ENCODE measurements at places on chromosomes 12 and 14. TPM values are rescaled to one million over a fixed set of nuclear protein-coding genes. Genes with fewer than 3 reads are reported as not detected.

- peaks cover 1% of the 10 kb centered on the region for H3K36me3 ChIP-seq
- H3K4me3 ChIP-seq = no peak overlapping the region
- H3K27me3 ChIP-seq = no peaks in the 10 kb centered on the region
- H3K27ac ChIP-seq = no peak overlapping the region
Measured at GRCh38 chr14:71267007-71267513, 359.8 kb downstream of the PCNX1 start.

DNA sequence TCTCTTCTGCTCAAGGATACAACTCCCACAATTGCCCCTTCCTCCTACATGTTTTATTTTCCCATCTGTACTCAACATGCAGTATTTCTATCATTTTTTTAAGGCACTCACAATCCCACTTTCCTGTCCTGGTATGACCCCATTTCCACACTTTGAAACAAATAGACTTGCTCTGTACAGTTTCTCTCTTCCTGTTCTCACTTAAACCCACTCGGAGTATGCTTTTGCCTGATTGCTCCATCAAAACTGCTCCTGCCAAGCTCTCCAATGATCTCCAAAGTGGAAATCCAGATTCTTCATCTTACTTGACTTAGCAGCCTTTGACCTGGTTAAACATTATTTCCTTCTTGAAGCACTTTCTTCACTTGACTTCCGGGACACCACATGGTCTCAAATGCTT is 384.5 kb downstream of the SEC23A start:
- no peaks in the 10 kb centered on the region for H3K36me3 ChIP-seq
- DNase-seq = no peak
- H3K27me3 ChIP-seq = peaks cover 3% of the 10 kb centered on the region

DNA sequence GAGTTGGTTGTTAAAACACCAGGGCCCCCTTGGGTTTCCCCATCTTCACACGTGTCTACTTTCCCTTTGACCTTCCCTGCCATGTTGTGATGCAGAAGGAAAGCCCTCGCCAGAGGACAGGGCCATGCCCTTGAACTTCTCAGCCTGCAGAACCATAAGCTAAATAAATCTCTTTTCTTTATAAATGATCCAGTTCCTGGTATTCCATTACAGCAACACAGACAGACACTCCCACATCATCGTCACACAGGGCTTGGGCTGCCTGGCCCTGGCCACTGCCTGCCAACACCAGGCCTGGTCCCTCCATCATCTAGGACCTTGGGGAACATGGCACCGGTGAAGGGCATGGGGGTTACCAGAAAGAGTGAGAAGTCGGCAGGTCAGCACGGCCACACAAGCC is 84.8 kb downstream of the DPF3 start:
- H3K4me1 ChIP-seq = no peaks in the 10 kb centered on the region
- no peaks in the 10 kb centered on the region for H3K36me3 ChIP-seq
- DNase-seq = no peak
- H3K27ac ChIP-seq = no peak overlapping the region
- no peak overlapping the region for H3K4me3 ChIP-seq

DNA sequence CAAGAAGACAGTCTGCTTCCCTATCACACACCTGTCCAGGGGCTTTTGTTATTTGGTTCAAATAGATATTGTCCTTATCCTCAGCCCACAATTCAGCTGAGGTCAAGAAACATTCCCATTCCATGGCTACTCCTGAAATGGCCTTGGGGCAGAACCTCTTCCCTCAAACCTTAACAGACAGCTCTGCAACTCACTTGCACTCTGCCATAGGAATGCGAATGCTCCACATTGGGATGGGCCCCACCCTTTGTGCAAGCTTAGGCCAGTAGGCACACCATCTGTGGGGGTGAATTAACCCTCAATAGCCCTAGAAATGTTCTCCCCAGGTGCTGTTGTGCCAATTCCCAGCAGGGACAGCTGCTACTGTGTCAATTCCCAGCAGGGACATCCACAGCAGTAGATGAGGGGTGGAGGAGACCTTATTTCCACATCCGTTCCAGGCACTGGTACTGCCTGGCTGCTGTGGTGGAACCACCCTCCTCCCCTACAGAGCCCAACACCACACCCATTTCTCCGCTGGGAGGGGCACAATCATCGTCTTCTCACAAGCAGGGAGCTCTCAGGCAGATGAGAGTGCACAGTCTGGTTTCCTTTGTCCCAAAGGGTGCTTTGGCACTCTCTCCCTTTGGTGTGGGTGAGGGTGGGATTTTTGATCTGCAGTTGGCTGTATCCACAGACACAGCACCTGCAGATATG is 42.3 kb upstream of the GLIPR1 start:
- no peak overlapping the region for H3K4me3 ChIP-seq
- H3K27ac ChIP-seq = no peak overlapping the region
- H3K36me3 ChIP-seq = no peaks in the 10 kb centered on the region
- H3K27me3 ChIP-seq = no peaks in the 10 kb centered on the region

DNA sequence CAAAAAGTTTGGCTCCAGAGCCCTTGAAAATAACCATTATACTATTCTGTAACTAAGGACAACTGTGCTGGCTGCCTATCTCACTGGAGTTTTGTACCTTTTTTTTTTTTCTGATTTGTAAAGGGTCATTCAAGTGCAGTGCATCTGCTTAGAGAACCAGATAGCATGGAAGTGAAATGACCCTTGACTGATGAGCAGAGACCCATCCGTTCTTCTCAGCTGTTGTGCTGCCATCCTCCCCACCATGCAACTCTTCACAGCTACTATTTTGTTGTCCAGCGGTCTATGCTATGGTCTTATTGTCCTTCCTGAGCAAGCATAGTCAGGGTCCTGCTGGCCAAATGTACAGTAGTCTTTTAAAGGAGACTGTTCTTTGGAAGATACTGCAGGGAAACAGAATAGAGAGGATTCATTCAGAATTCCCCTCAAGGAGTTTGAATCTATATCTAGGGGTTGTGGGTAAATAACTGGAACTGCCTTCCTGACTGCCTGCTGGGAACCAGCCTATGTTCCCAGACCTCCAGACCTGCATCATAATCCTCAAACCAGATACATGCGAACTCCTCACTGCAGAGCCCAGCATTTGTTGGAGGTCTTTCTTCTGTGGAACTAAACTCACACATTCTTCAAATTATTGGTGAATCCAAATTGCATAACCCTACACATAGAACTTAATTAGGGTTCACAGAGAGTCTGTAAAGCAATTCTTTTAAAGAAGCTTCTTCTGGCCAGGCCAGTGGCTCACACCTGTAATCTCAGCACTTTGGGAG is 41.1 kb downstream of the GPR19 start:
- H3K4me3 ChIP-seq = no peak overlapping the region
- DNase-seq = no peak
- H3K27me3 ChIP-seq = no peaks in the 10 kb centered on the region
- peaks cover 5% of the 10 kb centered on the region for H3K4me1 ChIP-seq

DNA sequence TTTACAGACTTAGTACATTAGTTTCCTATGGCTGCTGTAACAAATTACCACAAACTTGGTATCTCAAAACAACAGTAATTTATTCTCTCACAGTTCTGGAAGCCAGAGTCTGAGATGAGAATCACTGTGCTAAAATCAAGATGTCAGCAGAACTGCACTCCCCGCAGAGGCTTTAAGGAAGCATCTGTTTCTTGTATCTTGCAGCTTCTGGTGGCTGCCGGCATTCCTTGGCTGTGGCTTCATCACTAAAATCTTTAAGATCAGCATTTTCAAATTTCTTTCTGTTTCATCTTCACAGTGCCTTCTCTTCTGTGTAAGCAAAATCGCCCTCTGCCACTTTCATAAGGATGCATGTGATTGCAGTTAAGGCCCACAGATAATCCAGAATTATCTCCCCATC is 9.4 kb downstream of the STON2 start:
- no peaks in the 10 kb centered on the region for H3K27me3 ChIP-seq
- no peak overlapping the region for H3K4me3 ChIP-seq
- H3K27ac ChIP-seq = no peak overlapping the region
- no peaks in the 10 kb centered on the region for H3K4me1 ChIP-seq
- H3K36me3 ChIP-seq = peaks cover 4% of the 10 kb centered on the region

XRCC3 gene
- total RNA-seq = 25.7 TPM

- H3K4me1 ChIP-seq = no peaks in the 10 kb centered on the region
- no peak for DNase-seq
- no peaks in the 10 kb centered on the region for H3K36me3 ChIP-seq
- no peak overlapping the region for H3K4me3 ChIP-seq
- peaks cover 16% of the 10 kb centered on the region for H3K27me3 ChIP-seq
- H3K27ac ChIP-seq = no peak overlapping the region
Measured at GRCh38 chr12:108980831-108981618, 39.8 kb downstream of the SVOP start.

- no peak overlapping the region for H3K27ac ChIP-seq
- H3K4me3 ChIP-seq = no peak overlapping the region
Measured at GRCh38 chr14:95488376-95489213, 27.9 kb downstream of the SYNE3 start.

DNA sequence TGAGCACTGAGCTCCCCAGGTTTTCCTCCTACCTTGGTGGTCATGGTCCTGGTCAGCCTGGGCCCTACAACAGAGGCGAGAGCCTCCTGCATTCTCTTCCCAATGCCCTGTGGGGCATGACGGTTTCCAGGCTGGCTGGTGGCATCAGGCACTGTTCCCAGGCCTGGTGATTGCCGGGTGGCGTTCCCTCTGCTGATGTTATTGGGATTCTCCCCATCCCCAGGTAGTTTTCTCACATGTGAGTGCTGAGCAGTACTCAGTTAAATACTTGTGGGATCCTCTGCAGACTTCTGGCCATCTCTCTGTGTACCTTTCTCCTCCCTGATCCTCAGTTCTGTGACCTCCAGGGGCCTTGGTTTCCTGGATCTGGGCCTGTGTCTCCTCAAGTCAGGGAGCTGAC is 15.8 kb downstream of the C1R start:
- H3K4me1 ChIP-seq = no peaks in the 10 kb centered on the region
- H3K27ac ChIP-seq = no peak overlapping the region
- no peak overlapping the region for H3K4me3 ChIP-seq
- H3K36me3 ChIP-seq = no peaks in the 10 kb centered on the region

- no peak overlapping the region for H3K4me3 ChIP-seq
- no peak for DNase-seq
- H3K27me3 ChIP-seq = no peaks in the 10 kb centered on the region
- peak overlapping the region; percentile 95 for H3K27ac ChIP-seq
- H3K4me1 ChIP-seq = peaks cover 61% of the 10 kb centered on the region
Measured at GRCh38 chr14:100840286-100841065, 14.6 kb downstream of the MEG3 start.

- DNase-seq = no peak
- H3K27me3 ChIP-seq = no peaks in the 10 kb centered on the region
- no peak overlapping the region for H3K27ac ChIP-seq
- H3K4me3 ChIP-seq = no peak overlapping the region
- no peaks in the 10 kb centered on the region for H3K36me3 ChIP-seq
Measured at GRCh38 chr12:118311666-118312065, 61.0 kb downstream of the TAOK3 start.

GRCh38 chr12:63151623-63152320 is 771 bp upstream of the AVPR1A start:
- no peak overlapping the region for H3K27ac ChIP-seq
- no peaks in the 10 kb centered on the region for H3K36me3 ChIP-seq
- DNase-seq = peak; percentile 34
- peak overlapping the region; percentile 60 for H3K4me3 ChIP-seq
- peaks cover 12% of the 10 kb centered on the region for H3K4me1 ChIP-seq

DNA sequence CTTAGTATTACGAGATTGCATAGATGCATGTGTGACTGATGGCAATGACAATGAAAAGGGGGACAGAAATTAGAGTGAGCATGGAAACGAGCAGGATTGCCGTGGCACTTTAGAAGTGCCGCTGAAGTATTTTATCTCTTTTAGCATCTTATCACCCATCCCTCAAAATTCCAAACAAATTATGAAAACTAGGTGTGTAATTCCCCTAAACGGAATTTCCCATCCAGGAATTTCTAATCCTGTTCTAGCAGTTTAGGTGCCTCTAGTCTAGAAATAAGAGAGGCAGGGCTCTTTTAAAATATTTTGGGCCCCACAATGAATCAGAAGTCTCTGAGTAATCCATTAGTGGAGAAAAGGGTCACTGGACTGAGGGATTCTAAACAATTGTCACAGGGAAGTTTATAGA is 947 bp downstream of the TMEM52B start:
- DNase-seq = no peak
- H3K4me1 ChIP-seq = peaks cover 9% of the 10 kb centered on the region
- no peaks in the 10 kb centered on the region for H3K36me3 ChIP-seq
- no peak overlapping the region for H3K27ac ChIP-seq
- H3K4me3 ChIP-seq = no peak overlapping the region

DNA sequence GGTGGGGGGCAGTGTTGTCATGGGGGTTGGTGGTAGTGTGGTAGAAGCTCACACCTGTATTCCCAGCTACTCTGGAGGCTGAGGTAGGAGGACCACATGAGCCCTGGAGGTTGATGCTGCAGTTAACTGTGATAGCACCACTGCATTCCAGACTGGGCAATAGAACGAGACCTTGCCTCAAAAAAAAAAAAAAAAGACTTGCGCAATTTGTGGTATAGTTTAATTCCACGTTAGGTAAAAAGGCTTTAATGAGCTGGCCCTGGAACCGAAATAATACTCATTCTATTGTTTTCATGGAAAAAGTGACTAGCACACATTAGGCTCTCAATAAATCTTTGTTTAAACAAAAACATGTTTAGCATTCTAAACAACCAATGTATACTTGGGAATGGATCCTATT is 25.4 kb upstream of the NAP1L1 start:
- no peaks in the 10 kb centered on the region for H3K36me3 ChIP-seq
- H3K27ac ChIP-seq = no peak overlapping the region
- no peaks in the 10 kb centered on the region for H3K27me3 ChIP-seq
- DNase-seq = no peak

EXD2 gene
- 44.2 TPM for total RNA-seq

DNA sequence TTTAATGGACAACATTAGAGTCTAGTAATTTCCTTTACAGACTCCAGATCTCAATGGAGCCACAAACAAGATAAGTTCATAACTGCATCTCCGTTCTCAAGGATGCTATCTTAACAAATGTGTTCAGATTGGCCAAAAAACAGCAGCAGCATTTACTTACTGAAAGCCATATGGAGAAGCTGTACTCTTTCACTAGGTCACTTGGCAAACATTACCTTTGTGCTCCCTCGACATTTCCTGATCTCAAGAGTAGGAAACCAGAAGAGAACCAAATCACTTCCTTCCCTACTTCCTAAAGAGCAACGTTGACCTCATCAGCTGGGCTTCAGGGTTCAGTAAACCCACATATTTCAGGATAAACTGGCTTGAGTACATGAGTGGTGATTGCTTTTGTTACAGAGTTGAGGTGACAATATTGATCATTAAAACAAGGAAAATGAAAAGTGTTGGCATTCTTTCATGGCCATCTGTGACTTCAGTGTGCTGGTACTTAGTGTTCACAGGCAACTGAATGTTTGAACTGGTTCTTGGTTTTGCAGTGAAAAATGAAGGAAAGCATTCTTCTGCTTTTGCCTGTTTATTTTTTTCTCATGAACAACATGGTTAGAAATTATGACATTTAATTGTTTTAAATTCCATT is 449.6 kb downstream of the TMEM117 start:
- no peaks in the 10 kb centered on the region for H3K27me3 ChIP-seq
- no peak overlapping the region for H3K27ac ChIP-seq
- no peaks in the 10 kb centered on the region for H3K36me3 ChIP-seq
- H3K4me1 ChIP-seq = no peaks in the 10 kb centered on the region

SELPLG gene
- not detected for total RNA-seq
